ENCODE measurements at places on chromosomes 1 and 21.

DNA sequence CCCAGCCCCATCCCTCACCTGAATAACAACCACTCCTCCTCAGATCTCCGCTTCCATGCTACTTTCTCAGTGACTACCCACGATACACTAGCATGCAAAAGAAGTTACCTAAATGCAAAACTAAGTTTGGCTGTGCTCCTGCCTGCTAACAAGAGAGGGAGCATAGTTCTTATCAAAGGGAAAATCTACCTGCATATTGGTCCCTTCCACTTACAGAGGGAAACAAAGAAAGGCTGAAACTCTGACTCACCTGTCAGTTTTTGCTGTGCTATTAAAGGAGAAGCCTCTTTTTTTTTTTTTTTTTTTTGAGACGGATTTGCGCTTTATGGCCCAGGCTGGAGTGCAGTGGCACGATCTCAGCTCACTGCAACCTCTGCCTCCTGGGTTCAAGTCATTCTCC lies 43.8 kb upstream of the RAVER2 start:
- DNase-seq: no peak

- DNase-seq: no peak
These were observed 5.9 kb downstream of the ATAD3C start for GRCh38 chr1:1455366-1455884.

DNA sequence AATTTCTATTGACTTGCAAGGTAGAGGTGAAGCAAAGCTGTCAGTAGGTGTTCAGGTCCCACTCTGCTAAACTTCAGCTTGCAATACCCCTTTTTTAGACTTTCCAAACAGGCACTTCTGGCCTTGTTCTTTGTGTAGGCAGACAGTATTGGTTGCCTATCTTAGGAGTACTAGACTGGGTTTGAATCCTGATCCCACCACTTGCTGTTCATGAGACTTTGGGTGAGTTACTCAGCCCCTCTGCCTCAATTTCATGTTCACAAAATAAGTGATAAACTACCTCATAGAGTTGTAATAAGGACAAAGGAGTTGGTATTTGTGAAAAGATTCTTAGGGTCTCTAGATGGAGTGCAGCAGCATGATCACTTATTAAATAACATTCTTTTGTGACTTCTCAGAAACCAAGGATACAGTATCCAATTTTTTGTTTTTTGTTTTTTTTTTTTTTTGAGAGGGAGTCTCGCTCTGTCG lies 5.2 kb downstream of the RCC1 start:
- DNase-seq: peak; percentile 62

- no peak for DNase-seq
These were observed 4.6 kb downstream of the SNX27 start for GRCh38 chr1:151616505-151616849.

DNA sequence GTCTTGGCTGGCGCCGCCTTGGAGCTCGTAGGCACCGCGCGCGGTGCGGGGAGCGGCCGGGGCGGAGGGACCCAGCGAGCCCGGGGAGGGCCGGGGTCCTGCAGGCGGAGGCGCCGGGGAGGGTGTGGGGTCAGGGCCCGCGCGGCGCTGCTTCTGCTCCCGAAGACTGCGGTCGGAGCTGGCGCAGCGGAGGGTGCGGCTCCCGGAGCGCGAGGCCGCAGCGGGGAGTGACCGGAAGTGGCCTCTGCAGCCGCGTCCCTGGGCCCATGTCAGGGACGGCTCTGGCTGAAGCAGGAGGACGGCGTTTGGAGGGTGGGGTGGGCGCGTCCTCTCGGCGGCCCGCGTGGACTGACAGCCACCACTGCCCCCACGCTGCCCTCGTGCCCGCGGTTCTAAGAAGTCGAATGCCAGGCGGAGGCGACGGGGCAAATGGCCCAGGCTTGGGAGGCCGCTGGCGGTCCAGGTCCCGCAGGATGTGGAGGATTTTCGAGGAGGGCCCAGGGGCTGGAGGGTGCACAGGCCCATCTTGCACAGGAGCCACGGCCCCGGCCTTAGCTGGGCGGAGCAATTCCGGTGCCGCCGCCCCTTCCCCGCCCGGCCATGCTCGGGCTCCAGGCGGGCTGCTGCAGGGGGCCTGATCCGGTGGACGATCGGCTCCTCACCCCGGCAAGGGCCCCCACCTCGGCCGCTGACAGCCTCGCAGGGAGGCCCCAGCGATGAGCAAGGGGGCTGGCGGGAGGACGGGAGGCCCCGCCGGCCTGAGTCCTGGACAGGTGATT lies 7.7 kb upstream of the ZNF669 start:
- DNase-seq: peak; percentile 15

- no peak for DNase-seq
These were observed 8.6 kb upstream of the MRPL39 start for GRCh38 chr21:25615880-25616279.

- peak; percentile 38 for DNase-seq
These were observed 142.3 kb downstream of the DNM3 start for GRCh38 chr1:171983584-171983983.

DNA sequence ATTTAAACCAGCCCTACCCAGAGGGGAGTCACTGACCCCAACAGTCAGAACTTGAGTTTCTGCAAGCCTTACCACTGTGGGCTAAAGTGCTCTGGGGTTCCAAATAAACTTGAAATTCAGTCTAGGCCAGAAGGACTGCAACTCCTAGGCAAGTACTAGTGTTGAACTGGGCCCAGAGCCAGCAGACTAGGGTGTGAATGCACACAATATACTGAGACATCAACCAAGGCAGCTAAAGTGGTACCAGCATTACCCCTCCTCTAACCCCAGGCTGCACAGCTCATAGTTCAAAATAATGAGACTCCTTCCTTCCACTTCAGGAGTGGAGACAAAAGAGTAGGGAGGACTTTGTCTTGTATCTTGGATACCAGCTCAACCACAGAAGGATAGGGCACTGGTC lies 18.9 kb upstream of the IL20 start:
- DNase-seq: no peak

- DNase-seq: no peak
These were observed 24.2 kb downstream of the TBX19 start for GRCh38 chr1:168304865-168305264.

DNA sequence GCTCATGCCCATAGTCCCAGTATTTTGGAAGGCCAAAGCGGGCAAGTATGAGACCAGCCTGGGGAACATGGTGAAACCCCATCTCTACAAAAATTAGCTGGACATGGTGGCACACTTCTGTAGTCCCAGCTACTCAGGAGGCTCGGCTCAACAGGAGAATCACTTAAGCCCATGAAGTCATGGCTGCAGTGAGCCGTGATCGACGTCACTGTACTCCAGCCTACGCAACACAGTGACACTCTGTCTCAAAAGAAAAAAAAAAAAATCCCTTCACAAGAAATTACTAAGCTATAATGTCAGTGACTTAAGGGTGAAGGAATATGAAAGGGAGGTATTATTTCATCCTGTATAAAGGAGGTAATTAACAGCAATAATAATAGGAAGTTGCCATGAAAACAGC lies 99.8 kb downstream of the ACBD6 start:
- DNase-seq: no peak

- no peak for DNase-seq
These were observed 570.5 kb downstream of the PTPRU start for GRCh38 chr1:29806646-29807319.

GRCh38 chr1:202355944-202356553 lies 7.5 kb downstream of the PPP1R12B start:
- DNase-seq: no peak

DNA sequence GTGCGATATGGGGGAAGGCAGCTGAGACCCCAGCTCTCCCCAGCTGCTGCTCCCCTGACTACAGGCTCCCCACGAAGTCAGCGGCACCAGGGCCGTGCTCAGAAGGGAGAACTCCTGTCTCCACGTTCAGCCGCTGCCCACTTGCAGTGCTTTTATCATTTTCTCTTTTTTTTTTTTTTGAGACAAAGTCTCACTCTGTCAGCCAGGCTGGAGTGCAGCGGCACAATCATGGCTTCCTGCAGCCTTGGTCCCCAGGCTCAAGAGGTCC lies 933 bp upstream of the FTCD start:
- DNase-seq: no peak

DNA sequence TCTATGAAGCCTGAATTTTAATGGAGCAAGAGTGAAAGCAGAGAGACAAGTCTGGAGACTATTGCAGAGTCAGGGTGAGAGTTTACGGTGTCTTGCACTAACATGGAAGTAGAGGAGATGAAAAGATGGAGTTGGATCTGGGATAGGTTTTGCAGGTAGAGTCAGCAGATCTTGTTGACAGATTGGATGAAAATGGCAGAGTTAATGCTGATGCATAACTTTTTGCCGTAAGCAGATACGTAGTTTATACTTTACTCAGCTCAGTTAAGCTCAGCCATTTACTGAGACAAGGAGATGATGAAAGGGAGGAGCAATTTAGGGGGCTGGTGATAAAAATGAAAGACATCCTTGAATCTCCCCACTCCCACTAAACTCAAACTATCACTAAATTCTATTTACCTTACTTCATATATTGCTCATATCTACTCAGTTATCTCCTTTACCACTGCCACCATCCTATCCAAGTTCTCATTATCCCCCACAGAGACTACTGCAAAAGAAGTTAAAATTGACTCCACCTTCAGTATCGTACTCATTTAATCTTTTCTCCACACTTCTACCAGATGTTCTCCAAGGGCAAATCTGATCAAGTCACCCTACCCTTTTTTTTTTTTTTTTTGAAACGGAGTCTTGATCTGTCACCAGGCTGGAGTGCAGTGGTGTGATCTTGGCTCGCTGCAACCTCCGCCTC lies 13.8 kb downstream of the C1orf185 start:
- no peak for DNase-seq

GRCh38 chr21:32197896-32198295 lies 81.0 kb downstream of the MIS18A start:
- no peak for DNase-seq

- DNase-seq: peak; percentile 60
These were observed 23.7 kb downstream of the PSMG1 start for GRCh38 chr21:39159342-39160063.

GRCh38 chr1:172680733-172681275 lies 21.9 kb downstream of the FASLG start:
- DNase-seq: no peak

DNA sequence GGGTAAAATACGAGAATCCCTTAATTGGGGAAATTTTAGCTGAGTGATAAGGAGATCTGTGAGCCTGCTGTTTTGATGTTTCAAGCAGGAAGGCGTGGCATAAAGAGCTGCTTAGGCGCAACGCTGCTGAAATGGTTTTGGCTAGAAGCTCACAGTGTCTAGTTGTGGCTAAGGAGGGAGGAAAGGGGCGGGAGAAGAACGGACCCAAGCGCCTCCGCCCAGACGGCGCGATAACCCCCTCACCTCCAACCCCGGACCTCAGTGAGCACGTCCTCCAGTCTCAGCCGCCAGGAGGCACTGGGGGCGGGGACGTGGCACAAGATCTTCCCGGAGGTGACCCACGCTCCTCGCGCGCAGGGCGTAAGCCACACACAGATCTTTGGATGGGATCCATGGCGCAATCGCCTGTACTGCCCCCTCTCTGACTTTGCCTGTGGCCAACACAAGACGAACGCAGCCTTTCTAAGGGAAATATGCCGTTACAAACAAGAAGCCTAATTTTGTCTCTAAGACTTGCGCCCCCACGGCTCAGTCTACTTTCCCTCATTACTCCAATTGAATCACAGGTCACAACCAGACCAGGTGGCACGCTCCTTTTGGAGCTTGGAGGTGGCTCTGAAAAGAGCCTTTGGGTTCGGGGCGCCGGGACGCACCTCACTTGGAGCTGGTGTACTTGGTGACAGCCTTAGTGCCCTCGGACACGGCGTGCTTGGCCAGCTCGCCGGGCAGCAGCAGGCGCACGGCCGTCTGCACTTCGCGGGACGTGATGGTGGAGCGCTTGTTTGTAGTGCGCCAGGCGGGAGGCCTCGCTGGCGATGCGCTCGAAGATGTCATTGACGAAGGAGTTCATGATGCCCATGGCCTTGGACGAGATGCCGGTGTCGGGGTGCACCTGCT lies 23.4 kb upstream of the RNF187 start:
- DNase-seq: no peak

DNA sequence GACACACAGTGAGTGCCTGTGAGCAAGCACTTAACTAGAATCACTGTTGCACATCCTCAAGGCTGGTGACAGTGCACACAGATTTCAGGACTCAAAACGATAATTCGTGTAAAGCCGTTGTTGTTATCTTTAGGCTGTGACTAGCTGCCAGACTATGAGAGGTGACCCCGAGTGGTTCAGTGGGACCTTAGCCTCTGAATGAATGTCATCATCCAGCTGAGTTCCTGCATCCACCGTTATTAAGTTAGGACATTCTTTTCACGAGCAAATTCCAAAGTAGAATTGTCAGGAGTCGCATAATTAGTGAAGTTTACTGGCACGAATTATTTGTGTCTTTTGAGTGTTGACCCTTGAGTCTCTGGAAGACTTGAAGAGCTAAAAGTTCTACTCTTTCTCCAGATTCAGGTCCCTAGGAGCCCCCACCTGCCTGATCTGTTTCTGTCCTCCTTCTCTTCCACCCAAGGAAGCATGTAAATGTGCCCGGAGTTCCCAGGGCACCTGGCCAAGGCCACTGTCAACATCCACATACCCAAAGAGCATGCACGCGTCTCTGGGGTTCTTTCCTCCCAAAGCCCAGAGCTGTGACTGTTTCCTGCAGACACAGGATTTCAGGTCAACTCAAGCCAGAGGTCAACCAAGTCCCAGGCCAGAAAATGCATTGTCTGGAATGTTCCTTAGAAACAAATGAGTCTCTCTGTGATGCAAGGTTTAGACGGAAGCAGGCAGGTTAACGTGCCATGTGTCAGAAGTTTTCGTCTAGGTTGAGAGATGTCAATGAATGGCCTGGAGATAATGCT lies 207.2 kb downstream of the TOMM20 start:
- peak; percentile 43 for DNase-seq

DNA sequence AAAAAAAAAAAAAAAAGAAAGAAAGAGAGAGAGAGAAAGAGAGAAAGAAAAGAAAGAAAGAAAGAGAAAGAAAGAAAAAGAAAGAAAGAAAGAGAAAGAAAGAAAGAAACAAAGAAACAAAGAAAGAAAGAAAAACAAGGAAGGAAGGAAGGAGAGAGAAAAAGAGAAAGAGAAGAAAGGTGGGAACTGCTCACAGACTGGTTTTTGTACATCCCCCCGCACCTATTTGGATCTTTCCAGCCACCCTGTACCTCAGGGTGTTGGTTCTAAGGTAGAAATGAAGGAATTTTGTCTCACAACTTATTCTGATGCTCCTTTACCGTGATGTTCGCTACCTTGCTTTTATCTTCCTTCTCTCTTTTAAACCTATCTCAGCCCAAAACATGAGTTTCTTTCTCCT lies 43.3 kb upstream of the RGS18 start:
- no peak for DNase-seq

- DNase-seq: peak; percentile 80
These were observed 182.0 kb downstream of the PCP4 start for GRCh38 chr21:40049031-40049930.

- DNase-seq: no peak
These were observed 10.2 kb upstream of the HSD3B2 start for GRCh38 chr1:119404736-119405135.

DNA sequence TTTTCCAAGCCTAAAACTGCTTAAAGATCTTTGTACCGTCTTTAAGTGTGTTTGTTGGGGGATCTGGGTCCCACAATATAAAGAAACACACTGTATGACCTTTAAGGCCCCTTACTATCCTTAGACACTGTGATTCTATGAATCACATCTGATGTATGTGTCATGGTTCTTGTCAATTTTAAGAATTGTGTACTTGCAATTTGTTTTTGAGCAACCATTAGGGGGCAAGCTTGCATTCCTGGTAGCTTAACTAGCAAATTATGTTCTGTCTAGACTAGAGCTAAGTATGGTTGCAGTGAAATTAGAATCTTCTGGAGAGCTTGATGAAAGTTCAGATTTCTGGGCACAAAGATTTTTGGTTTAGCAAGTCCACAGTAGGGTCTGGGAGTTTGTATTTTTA lies 219.5 kb downstream of the TPR start:
- peak; percentile 79 for DNase-seq
